ENCODE measurements at places on chromosomes 6 and 20.

DNA sequence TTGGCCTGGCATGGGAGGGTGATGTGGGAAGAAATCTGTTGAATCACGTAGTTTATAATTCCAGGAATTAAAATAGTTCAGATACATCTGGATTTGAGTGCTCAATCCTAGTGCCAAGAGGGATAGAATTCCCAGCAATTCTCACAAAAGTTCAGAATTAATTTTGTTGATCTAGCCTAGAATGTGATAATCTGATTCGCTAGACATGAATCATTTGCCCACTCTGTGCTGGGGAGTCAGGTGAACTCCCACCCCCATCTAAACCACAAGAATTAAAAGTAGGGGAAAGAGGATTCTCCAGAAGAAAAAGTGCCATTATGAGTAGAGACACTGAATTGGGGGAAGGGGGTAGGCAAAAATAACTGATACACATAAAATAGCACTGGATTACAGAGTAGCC is 85.0 kb downstream of the LIN28B start:
- no peak for DNase-seq

DNA sequence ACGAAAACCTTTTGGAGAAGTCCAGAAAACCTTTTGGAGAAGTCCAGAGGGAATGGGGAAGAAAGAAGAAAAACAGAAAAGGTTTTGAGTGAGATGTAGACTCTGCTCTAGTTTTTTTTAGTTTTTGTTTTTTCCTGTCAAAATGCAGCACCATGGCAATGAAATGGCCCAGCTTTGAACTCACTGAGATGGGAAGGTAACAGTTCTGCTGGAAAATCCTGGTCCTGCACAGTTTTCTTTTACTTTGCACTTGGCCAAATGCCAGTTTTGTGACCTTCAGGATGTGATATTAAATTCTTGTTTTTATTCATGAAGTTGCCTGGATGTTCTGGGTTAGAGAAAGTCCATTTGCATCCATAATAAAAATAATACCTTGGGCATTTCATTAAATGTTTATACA is 145.7 kb downstream of the CFAP61 start:
- no peak for DNase-seq

- no peak for DNase-seq
These were observed 145.8 kb downstream of the PACRG start for GRCh38 chr6:162873537-162873936.

- no peak for DNase-seq
These were observed 14.0 kb upstream of the COL10A1 start for GRCh38 chr6:116139917-116140316.

GRCh38 chr6:100886076-100886475 is 4.9 kb upstream of the ASCC3 start:
- no peak for DNase-seq

GRCh38 chr6:119148825-119149525 is 70.5 kb upstream of the FAM184A start:
- no peak for DNase-seq

- no peak for DNase-seq
These were observed 45.3 kb upstream of the TINAG start for GRCh38 chr6:54262971-54263370.

DNA sequence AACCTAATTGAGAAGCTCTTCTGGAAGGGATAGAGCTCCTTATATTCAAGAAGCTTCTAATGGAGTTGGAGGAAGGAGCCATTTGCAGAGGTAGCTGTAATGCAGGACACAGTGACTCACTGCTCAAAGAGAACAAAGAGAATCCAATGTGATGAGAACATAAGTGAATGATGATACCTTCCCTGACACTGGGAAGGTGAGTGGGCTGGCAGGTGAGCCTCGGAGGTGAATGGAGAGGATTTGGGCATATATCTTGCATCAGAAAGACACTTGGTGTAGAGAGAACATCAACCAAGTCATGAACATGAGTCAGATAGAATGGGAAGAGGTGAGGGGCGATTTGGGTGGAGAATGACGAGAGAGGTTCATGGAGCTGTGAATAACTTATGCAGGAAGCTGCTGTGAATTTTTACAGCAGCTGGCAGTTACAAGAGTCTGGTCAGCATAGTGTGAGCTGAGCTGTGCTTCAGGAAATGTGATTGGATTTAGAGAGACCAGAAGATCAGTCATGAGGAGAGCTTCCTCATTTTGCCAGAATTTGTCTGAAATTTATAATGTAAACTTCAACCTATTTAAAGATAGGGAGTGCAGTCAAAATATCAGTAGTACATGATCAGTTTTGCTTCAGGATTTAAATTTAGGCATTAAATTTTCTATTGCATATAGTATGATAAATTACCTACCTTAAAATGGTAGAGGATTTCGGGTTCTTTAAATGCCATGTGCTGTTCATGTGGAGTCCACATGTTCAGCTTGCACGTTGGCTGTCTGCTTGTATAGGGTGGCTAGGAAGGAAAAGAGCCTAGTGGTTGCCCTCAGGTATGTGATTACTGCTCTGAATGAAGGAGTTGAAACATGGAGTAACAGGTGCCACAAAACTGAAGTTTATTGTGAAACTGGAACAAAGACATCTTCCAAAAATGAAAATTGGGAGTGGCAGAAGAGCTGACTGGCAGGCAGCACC is 59.2 kb upstream of the KIF25 start:
- DNase-seq: no peak

GRCh38 chr6:142474531-142475289 is 172.9 kb downstream of the ADGRG6 start:
- DNase-seq: peak; percentile 20
